A172 (cell line): ENCODE measurements at places on chromosomes 7 and 10.

- no peak for DNase-seq
Observed at GRCh38 chr10:123800821-123801220, 90.8 kb downstream of the CPXM2 start.

DNA sequence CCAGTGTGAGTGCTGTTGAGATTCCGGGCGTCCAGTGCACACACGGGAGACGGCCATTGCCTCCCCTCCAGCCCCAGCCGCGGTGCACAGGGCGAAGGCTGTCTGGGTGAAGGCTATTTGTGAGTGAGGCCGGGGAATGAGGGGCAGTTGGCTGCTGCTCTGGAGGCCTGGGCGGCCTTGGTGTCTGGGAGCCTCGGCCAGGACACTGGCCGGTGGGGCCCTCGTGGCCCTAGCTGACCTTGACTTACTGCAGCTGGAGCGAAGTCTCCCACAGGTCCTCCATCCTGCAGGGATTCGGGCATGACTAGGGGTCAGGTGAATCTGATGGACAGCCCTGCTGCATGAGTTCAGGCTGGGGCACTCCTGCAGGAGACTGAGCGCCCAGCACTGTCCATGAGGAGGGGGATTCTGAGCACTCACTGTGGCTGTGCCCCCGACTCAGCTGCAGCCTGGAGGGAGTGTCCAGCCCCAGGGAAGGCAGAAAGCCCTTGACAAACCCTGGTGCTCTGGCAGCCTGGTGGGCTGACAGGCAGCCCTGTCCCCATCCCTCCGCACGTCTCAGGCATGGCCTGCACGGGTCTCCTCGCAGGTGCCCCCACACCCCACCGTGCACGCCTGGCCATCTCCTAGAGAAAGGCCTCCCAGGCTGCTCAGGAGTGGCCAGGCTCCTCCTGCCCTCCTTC lies 52.7 kb upstream of the FAM20C start:
- DNase-seq, result no peak

- DNase-seq, result no peak
Observed at GRCh38 chr10:8416760-8417159, 362.3 kb downstream of the GATA3 start.

GRCh38 chr10:117472872-117473271 lies 69.7 kb upstream of the EMX2 start:
- DNase-seq, result no peak

DNA sequence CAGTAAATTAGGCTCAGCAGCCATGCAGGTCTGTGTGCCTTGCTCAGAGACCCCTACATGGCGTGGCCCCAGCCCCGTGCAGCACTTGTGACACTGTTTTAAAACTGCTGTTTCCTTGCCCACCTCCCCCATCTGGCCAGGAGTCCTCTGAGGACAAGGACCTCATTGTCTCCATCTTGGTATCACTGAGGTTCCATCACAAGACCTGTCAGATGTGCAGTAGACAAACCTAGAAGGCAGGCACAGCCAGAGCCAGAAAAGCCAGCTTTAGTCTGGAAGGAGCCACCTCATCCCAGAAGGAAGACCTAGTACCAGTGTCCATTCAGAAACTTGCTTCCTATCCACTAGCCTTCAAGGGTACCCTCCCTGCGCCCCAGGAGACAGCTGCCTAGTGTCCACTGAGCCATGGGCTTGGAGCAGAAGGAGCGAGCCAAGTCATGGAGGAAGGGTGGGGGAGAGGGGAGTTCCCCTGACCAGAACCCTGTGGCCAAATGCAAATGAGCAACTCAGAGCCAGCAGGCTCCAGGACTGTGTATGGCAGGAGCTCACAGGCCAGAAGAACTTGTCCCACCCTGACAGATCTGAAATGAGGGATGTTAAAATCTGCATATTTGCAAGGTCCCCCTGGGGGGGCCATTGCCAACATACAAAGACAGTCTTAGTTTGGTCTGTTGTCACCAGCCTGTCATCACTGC lies 176.1 kb downstream of the SH3PXD2A start:
- no peak for DNase-seq

- no peak for DNase-seq
Observed at GRCh38 chr10:117311261-117311660, 64.0 kb downstream of the PDZD8 start.

DNA sequence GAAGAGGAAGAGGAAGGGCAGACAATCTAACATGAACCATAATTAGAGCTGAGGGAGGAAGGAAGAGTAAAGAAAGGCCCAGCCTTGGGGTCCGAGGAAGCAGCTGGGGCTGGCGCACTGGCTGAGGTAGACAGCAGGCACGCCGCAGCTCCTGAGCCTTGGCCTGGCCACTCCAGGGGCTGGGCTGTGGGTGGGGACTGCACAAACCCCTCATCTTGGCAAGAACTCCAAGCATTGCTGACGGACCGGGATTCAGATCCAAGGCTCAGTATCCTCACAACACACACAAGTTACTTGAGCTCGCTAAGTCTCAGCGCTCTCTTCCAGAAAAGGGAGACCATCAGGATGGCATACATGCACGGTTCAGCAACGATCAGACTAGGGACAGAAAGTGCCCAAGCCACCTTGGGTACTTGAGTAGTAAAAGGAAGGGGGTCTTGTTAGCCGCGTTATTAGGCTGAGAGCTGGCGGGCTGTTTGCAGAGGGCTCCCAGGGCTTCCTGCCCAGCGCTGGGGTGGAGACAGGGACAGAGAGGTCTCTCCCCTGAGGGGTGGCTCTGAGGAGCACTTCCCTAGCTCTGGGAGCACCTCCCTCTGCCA lies 4.5 kb downstream of the TNS3 start:
- no peak for DNase-seq

GRCh38 chr10:47457528-47457820 lies 26.4 kb downstream of the ANXA8 start:
- no peak for DNase-seq

- DNase-seq, result no peak
Observed at GRCh38 chr7:29354340-29354739, 159.8 kb downstream of the CHN2 start.

GRCh38 chr7:34309584-34309983 lies 348.4 kb upstream of the NPSR1 start:
- DNase-seq, result no peak

- DNase-seq, result no peak
Observed at GRCh38 chr10:43091846-43092245, 15.0 kb downstream of the RET start.

GRCh38 chr10:74586088-74586585 lies 240.3 kb upstream of the KAT6B start:
- peak; percentile 28 for DNase-seq

DNA sequence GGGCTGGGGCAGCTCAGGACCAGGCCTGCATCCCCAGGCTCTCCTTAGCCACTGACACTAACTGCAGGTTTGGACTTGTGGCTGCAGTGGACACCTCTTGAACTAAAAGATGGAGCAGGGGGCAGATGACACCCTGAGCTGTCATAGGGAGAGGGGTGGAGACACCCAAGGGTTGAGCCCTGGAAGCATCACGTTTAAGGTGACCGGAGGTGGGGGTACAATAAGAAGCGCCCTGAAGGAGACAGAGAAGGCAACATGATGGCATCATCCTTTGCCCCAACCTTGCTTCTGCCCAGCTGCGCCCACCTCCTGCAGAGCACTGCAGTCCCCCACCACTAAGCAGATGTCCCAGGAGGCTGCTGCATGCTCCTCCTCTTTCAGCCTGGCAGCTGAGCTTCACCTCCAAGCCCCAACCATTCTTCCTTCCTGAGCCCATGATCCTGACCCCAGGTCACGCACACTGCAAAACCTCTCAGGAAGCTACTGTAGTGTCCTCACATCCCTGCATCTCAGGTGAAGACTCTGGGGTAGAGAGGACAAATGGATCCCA lies 25.5 kb downstream of the OGDHL start:
- DNase-seq, result no peak

GRCh38 chr7:75776295-75776971 lies 4.4 kb upstream of the CCL26 start:
- peak; percentile 91 for DNase-seq

DNA sequence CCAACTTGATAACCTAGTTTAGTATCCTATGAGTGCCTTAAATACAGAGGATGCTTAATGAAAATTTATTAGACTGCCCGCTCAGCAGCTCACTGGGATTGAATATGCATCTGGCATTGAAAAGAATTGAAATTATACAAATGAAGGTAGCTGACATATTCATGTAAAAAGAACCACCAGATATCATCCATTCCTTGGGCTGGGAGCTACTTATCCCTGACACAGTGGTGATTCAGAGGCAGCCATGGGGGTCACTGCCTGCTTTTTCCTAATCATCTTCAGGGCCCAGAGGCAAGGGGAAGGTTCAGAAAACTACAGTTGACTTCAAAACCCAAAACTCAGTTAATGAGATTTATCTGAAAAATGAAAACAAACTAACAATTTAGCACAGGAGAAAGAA lies 120.9 kb downstream of the TRIL start:
- DNase-seq, result no peak

GRCh38 chr10:20890491-20891337 lies 6.4 kb downstream of the NEBL start:
- peak; percentile 89 for DNase-seq

- no peak for DNase-seq
Observed at GRCh38 chr7:15765753-15766152, 79.3 kb upstream of the MEOX2 start.

- no peak for DNase-seq
Observed at GRCh38 chr7:102841290-102841689, 71.5 kb upstream of the LRRC17 start.

DNA sequence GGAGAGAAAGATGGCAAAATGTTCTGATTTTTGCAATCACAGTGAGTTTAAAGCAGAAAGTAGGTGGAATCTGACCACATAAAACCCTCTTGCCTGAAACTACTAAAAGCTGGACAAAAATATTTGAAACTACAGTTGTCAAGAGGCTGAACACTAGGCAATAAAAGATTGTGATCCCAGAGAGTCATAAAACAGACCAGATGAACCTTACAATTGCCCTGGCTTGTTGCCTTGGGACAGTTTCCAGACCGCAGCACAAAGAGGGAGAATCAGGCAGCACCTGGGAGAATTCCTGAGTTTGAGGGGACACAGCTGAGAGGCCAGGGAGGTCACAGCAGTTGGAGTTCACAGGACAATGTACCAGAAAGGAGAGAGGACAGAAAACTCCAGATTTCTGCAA lies 107.3 kb upstream of the NANOS1 start:
- peak; percentile 59 for DNase-seq

GRCh38 chr7:128303643-128304042 lies 40.1 kb downstream of the RBM28 start:
- no peak for DNase-seq

DNA sequence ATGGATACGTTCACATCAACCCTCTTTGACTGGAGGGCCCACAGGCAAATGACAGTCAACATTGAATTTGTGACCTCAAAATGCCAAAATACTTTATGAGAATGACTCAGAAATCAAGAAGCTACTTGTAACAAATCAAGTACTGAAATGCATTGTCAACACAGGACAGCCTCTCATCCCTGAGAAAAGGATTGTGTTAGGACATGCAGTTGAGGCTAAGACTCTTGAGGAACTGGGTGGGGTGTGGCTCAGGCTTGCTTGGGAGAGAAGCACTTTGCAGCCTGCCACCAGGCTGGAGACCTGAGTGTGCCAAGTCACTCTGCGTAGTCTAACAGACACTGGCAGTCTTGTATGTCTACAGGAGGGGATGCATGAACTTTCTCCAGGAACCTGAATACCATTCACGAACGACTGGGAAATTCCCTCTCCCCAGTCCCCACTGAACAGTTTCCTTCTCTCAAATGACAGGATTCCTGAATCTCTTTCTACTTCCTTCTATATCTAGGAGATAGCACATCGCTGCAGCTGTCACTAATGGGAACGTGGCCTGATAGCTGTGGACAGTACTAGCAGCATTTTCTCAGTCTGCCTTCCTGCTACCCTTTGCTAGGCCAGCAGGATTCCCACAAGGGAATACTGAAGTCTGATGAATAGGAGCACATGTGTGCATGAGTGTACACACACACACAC lies 3.3 kb upstream of the SMO start:
- DNase-seq, result no peak

DNA sequence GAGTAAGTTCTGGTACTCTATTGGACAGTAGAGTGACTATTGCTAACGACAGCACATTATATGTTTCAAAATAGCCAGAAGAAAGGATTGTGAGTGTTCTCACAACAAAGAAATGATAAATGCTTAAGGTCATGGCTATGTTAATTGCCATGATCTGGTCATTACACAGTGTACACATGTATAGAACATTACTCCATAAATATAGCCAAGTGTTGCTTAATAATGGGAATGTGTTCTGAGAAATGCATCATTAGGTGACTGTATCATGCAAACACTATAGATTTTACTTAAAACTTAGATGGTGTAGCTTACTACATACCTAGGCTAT lies 19.6 kb downstream of the EPC1 start:
- DNase-seq, result no peak

DNA sequence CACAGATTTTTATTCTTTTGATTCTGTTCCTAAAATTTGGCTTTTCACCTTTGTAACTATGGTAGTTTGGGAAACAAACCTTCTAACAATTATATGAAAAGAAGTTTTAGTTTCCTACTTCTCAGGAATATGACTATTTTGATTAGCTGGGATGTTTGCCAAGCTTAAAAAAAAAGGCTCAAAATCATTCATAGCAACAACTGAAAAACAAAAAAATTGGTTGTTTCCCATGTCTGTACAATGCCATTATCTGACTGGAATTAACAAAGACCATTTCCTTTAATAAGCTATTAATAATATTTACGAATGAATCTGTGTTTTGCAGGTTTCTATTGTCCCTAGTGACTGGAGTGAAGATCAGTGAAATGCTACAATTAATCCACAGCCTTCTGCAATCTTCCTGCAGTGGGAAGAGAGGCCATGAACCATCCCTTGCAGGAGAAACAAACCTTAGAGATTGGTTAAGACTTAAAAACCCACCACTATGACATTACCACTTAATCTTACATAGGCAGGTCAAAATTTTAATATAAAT lies 4.2 kb downstream of the PURB start:
- DNase-seq, result no peak

DNA sequence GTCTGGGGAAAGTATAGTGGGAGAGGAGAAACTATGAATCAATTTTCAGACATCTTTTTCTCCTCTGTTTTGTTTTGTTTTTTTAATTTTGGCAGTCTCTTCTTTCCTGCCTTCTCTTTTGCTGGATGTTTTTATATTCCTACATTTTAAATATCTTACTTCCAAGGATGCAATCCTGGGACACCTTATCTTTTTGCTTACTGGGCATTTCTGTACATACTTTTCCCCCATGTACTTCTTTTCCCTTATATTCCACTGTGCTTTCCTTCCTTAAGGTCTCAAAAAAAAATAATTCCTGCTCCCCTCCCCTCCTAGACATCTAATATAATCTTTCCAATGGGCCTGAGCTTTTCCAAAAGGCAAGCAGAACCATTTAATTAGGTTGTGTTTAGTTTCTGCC lies 701.1 kb downstream of the NRG3 start:
- no peak for DNase-seq

GRCh38 chr7:125253452-125254190 lies 324.0 kb upstream of the POT1 start:
- DNase-seq, result no peak

DNA sequence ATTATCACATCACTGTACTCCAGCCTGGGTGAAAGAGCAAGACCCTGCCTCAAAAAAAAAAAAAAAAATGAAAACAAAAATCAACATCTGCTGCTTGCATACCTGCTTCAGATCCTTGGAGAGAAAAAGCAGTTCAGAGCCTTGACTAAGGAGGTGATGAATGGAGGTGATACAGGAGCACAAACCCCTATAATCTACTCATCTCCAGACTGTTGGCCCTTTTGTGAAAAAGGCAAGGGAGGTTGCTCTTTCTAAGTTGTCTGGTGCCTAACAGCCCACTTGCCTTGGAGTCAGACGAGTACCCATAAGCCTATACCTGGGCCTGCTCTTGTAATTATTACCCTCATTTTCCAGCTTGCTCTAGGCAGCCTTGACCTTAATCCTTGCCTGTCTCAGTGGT lies 1.4 kb downstream of the SFXN2 start:
- DNase-seq, result no peak

GRCh38 chr10:59125666-59126065 lies 50.8 kb upstream of the PHYHIPL start:
- DNase-seq, result no peak
